Stimulated activated CD8-positive, alpha-beta memory T cell treated with anti-CD3 and anti-CD28 coated beads, Interleukin-2, amount 100 ng/mL, for 1 hour (primary cell): ENCODE measurements at places on chromosomes 7 and 10.

- DNase-seq: no peak
Observed at GRCh38 chr7:149607683-149608082, 110.1 kb upstream of the ZNF746 start.

- DNase-seq: no peak
Observed at GRCh38 chr7:44220358-44221112, 19.8 kb downstream of the YKT6 start.

DNA sequence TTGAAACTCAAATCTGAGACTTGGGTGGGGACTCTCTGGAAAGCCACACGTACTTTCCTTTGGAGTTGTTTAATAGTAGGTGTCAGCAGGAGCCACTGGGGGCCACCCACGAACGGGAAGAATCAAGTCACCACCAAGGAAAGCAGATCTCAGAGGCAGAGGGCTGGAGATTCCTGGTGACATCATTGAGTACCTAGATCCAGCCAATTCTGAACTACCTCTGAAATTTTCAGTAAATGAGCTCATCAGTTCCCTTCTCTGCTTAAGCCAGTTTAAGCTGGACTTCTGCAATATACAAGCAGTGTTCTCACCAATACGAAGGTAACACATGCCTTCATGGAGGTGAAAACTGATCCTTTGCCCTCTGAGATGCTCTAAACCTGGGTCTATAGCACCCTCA is 99.3 kb upstream of the SORCS3 start:
- DNase-seq: no peak

DNA sequence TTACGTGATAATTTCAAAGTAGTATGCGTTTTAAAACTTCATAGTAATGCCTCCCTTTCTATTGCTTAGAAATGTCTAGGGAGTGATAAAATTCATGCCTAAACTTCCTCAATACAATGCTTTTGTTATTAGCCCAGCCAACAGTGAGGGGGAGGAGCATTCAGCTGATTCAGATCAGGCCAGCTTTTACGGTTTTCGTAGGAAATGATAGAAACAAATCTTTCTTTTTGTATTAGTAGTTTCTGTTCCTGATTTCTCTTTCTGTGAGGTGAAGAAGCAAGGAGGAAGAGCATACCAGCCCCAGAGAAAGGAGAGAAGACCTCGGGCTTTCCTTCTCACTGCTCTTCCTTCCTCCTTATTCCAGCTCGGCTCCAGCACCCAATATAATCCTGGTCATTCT is 35.2 kb upstream of the ITPRID1 start:
- no peak for DNase-seq

DNA sequence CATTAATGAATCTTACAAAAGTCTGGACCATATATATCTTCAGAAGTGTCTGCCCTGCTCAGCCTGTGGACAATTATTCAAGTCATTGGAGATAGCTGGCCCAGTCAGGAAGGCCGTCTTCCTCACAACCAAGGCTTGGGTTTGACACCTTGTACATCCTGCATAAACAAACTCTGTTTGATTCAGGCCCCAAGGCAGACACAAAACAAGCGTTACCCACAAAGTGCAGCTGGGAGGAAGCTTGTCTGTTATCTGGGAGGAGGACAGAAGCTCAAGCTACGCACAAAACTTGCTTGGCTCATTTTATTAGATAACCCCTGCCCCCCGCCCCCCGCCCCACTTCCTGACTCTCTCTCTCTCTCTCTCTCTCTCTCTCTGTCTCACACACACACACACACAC is 166.9 kb upstream of the WDR11 start:
- no peak for DNase-seq

GRCh38 chr7:53904355-53904754 is 637.8 kb upstream of the VSTM2A start:
- no peak for DNase-seq

DNA sequence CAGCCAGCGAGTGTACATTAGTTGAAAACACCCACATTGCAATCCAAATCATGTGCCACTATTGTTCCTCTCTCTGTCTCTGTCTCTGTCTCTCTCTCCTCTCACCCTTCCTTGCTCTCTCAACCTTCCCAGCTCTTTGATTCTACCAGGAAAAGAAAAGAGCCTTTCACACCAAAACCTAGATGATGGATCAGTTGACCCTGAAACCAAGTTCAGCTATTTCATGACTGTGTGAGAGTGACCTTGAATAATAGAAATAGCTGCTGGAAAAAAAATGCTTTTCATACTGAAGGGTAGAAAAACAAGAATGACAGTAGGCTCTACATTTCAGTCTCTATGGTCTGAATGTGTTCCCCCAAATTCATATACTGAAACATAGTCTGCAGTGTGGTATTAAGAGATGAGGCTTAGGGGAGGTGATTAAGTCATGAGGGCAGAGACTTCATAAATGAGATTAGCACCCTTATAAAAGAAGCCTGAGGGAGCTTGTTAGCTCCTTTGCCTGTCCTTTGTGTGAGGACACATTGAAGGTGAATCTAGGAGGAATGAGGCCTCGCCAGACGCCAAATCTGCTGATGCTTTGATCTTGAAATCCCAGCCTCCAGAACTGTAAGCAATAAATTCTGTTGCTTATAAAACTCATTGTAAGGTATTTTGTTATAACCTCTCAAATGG is 65.2 kb downstream of the LYZL1 start:
- no peak for DNase-seq

DNA sequence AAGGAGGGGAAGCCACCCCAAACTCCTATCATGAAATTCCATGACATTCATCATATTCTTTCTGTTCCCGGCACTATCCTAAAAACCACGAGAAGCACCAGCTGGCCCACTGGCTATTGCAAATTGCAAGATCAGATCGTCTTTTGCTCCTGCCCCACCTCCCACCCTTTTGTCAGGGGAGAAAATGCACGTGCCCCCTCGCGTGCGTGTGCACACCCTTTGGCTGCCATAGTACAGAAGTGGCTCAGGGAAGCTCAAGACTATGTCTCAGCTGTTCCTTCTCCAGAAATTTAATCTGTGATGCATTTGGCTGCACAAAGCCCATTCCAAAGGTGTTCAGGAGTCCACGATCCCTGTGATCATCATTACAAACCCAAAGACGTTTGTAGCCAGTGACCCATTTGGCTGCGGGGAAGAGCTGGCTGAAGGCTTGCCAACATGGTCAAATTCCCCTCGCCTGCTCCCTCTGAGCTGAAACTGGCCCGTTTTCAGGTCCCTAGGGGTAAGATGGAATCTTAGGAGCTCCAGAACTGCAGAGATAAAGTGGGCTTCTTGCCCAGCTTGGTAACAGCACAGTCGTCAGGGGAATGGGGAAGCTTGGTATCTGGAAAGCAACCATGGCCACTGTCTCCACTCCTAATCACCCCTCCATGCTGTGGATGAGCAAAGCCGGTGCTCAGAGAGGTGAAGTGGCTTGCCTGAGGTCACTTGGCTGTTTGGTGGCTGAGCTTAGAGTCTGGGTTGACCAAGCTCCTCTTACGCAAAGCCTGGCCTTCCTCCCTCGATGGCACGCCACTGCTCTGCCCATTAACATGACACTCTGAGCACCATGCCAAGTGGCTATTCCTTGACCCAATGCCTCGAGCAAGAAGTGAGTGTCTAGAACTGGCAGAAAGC is 155.4 kb downstream of the NEURL1 start:
- no peak for DNase-seq
